ENCODE measurements at places on chromosomes 5 and 9.

GRCh38 chr5:28402590-28403301 lies 1364.4 kb upstream of the CDH9 start:
- no peak for DNase-seq

DNA sequence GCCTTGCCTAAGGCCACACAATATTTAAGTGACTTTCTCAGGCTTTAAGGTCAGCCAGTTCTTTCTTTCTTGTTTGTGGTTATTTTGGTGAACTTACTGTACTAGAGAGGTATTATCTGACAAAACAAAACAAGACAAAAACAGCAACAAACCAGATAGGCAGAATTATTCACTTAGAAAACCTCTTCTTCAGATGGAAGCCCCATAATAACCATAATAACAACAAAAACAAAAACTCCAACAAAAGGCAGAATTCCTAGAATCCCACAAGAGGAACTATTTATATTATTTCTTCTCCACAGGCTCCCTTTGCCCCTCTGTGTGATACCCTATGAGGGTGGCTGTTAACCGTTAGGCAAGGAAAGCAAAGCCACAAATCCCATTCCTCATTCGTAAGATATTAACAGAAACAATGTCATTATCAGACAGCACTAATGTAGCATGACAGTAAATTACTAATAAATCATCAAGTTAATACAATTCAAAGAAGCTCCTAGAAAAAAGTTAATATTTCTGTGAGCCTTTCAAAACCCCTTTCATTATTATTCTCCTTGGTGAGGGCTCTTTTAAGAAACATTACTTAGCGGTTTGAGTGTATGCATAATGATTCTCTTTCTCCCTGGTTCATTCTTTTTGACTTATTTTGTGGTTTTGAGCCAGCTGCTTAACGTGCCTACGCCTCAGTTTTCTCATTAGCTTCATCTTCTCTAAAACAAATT lies 274.9 kb downstream of the EFNA5 start:
- no peak for DNase-seq

- no peak for DNase-seq
Observed at GRCh38 chr5:1840741-1841521, 39.7 kb downstream of the NDUFS6 start.

DNA sequence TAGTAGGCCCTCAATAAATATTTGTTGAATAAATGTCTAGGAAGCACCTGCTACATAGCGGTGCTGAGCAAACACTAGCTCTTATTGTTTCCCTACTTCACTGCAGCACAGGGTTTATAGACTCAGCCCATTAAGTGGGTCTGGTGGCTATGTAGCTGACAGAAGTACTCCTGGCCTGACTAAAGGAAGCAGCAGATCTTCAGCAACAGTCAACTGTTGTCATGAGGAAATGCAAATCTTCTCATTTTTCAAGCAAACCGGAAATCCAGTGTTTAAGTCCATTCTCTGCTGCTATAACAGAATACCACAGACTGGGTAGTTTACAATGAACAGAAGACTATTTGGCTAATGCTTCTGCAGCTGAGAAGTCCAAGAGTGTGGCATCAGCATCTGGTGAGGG lies 2.8 kb upstream of the TEX10 start:
- no peak for DNase-seq

DNA sequence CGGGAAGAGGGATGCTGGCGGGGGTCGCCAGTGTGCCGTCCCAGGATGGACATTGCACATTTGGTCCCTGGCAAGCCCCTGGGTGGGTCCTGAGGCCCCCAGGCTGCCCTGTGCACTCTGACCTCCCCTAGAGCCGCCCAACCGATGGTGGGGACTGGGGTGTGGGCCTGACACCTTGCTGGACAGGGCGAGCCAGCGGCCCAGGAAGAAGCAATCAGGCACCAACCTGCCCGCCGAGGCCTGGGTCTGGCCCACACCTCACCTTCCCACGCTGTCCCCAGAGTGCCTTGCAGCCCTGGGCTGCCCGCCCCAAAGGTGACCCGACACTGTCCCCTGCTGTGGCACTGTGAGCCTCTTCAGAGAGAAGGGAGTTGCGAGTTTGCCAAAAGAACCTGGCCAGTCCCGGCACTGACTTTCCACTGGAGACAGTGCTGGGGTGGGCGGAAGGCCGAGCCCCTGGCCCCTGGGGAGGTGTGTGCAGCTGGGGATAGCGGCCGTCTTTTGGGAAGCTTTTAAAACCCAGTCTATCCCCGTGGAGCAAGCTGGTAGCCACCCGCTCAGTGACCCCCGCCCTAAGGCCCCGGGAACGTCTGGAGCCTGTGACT lies 12.0 kb upstream of the NRARP start:
- DNase-seq: no peak

DNA sequence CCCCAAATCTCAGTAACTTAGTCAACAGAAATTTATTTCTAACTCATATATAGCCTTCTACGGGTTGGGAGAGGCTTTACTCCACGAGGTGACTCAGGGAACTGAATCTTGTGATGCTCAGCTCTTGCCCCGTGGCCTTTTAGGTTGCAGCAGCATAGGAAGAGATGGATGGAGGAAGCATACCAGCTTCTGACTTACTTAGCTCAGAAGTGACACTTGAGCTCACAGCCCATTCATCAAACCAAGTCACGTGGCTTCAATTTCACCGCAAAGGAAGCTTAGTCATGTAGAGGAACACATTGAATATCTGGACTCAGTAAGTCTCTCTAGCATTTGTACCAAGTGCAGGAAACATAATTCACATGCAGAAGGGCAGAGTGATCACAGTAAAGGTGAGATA lies 124.1 kb upstream of the KCNN2 start:
- no peak for DNase-seq

- no peak for DNase-seq
Observed at GRCh38 chr5:93257616-93258015, 323.4 kb downstream of the NR2F1-AS1 start.

GRCh38 chr9:101226161-101226560 lies 158.6 kb downstream of the BAAT start:
- DNase-seq: no peak

DNA sequence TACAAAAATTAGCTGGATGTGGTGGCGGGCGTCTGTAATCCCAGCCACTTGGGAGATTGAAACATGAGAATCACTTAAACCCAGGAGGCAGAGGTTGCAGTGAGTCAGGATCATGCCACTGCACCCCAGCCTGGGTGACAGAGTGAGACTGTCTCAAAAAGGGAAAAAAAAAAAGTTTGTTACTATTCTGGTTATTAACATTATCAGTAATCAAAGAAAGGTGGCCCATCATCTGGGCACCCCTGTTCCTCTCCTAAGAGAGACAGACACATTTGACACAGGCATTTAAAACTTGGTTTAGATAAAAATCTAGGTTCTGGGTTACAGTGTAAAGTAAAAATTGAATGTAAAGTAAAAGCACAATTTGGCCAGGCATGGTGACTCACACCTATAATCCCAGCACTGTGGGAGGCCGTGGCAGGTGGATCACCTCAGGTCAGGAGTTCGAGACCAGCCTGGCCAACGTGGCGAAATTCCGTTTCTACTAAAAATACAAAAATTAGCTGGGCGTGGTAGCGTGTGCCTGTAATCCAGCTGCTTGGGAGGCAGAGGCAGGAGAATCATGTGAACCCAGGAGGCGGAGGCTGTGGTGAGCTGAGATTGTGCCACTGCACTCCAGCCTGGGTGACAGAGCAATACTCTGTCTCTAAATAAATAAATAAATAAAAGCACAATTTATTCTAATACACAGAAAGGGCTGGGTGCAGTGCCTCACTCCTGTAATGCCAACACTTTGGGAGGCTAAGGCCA lies 16.7 kb upstream of the PHYHD1 start:
- DNase-seq: no peak

DNA sequence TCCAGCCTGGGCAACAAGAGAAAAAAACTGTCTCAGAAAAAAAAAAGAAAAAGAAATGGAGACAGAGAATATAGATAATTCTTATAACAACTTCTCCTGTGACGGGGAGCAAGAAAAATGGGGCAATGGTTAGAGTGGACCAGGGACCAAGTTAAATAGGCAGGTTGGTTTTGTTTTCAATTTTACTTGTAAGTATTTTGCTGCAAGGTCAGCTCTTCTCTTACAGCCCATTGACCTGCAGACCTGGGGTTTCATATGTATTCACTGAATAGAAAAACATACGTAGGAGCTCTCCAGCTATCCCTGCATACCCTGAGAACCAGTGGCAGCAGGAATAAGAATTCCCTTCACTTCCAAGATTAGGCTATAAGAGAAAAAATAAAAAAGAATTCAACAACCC lies 29.2 kb upstream of the IL13 start:
- DNase-seq: no peak

GRCh38 chr5:107388141-107388861 lies 282.4 kb downstream of the EFNA5 start:
- DNase-seq: no peak

- DNase-seq: no peak
Observed at GRCh38 chr5:12522116-12522515, 617.9 kb upstream of the CTNND2 start.

- no peak for DNase-seq
Observed at GRCh38 chr9:1458503-1458902, 408.3 kb downstream of the DMRT2 start.

DNA sequence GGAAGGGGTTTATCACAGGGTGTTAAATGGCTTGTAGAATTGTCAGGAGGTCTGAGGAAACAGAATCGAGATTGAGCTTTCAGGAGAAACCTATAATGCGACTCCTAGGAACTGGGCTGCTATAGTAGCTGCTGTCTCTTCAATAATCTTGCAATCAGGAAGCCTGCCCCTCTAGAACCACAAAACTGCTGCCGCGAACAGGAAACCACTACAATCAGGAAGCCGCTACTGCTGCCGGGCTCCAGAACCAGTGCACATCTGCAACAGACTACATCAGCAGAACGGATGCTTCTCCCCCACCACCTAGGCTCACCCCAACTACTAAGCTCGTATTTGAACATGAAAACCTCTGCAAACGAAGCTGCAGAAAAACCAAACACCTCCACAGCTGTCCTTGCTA lies 31.6 kb downstream of the TNFSF8 start:
- peak; percentile 45 for DNase-seq

DNA sequence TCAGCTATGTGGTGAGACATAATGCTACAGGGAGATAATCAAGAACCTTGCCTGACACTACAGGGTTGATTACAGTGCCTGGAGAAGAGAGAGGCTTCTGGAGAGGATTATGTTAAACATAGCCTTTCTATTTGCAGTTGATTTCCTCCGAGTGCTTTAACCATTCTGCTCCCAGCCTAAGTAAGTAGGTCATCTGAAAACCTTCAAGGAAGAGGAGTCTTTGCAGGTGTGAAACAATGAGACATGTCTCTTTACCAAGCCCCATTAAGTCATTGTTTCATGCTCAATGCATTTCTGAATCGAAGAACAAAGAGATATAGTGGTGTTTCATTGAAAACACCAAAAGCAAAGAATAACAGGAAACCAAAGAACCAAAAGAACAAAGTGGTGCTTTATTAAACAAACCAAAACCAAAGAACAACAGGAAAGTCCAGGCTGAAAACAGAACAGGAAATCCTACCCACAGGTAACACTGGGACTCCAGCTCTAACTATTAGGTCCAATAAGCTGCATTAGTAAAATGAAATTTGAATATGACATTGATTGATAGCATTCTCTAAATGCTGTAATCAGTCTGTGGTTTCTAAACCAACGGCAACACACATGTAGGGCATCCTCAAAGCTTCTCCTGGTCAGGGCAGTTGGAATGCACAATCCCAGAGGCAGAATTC lies 113.3 kb upstream of the SPATA31D4 start:
- DNase-seq: no peak

- no peak for DNase-seq
Observed at GRCh38 chr9:7980691-7981289, 181.2 kb upstream of the DMAC1 start.

- DNase-seq: no peak
Observed at GRCh38 chr9:117300371-117301110, 114.3 kb downstream of the ASTN2 start.

- DNase-seq: no peak
Observed at GRCh38 chr5:139104577-139105276, 93.4 kb downstream of the SIL1 start.

- no peak for DNase-seq
Observed at GRCh38 chr5:168172760-168173223, 118.7 kb upstream of the WWC1 start.

DNA sequence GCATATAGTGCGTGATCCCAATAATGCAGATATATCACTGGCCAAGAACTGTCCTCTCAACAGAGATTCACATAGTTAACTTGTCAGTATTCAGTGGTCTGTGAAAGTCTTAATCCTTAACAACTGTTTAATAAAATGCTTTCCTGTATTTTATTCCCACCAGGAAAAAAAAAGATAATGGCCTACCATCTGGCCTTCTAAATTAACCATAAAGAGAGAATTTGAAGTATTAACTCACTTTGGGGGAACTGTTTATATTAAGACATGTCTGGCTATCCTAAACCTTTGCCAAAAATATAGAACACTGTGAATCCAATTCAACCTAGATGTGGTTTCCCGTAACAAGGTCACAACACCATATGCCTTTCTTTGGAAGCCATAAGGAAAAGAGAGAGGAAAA lies 818 bp upstream of the FREM1 start:
- DNase-seq: no peak

- no peak for DNase-seq
Observed at GRCh38 chr9:85237478-85237877, 504.3 kb downstream of the AGTPBP1 start.

DNA sequence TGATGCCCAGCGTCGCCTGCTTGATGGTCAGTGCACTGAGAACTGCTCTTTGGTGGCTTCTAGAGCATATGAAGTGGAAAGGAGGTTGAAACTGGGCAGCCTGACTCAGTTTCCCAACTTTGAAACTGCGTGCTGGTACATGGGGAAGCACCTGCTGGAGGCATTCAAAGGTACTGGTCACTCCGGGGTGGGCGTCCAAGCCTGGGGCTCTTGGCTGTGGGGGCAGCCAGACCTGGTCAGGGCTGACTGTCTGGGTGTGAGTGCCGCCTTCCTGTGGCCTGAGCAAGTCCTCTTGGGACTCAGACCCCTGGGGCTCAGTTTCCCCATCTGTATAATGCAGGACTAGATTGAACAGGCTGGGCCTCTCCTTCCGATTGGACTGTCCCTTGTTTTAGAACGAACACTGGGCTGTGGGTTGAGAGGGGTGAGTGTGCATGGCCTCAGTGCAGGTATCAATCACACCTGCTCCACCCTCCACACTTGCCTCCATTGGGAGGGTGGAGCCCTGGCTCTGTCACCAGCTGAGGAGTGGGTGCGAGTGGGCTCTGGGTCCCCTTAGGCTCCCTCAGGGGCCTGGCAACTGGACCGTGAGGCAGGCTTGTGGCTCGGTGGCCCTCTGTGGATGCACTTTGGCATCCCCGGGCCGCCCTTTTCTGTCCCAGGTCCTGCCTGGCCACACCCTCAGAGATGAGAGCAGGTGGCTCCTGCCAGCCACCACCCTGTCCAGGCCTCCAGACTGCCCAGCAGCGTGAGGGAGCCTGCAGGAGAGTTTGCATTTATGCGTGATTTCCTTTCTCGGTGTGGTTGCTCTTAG lies 80.2 kb downstream of the PHF2 start:
- no peak for DNase-seq

All from stimulated activated CD8-positive, alpha-beta memory T cell treated with anti-CD3 and anti-CD28 coated beads, Interleukin-2, amount 100 ng/mL, for 1 hour (primary cell).